ENCODE measurements at places on chromosomes 6 and 20.
A peak's percentile ranks its signal among the peaks of the same experiment; 100 is the strongest.

DNA sequence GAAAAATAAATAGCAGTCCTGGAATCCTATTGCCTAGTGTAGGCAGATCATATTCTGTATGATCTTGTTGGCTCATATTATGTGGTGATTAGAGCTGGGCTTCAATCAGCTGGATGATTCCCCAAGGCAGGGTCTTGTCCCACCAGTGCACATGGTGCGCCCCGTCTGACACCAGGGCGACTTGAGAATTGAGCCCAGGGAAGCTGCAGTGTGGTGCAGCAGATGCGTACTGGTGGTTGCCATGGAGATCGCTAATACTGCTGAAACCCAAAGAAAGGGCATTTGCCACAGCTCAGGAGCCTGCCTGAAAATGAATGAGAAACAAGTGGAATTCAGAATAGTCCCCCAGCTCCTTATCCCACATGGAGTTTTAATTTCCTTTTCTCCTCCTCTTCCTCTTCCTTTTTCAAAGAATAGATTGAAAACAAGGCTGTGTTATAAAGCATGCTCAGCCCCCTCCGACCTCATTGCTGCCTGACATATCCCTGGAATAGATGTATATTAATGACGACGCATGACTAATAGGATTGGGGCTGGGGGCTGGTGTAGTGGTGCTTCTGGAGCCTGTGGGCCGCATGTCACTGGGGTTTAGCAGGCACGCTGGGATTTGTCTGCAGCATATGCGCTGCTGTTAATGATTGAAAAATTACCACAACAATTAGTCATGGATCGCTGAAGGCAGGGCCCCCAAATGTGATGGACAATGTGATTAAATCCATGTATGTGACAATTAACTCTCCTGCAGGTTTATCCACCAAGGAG, 210.5 kb downstream of the FARS2 start:
- DNase-seq: no peak

- DNase-seq: no peak
These were observed 144.9 kb downstream of the LPA start for GRCh38 chr6:160519133-160519532.

- DNase-seq: no peak
These were observed 83.8 kb downstream of the IYD start for GRCh38 chr6:150452428-150453243.

GRCh38 chr20:25525867-25526266, 59.5 kb downstream of the NINL start:
- DNase-seq: peak; percentile 94

GRCh38 chr6:31659649-31660380, 763 bp downstream of the C6orf47 start:
- DNase-seq: no peak
